ENCODE measurements at places on chromosomes 12 and 14.

GRCh38 chr12:76820888-76821482 lies 57.1 kb downstream of the ZDHHC17 start:
- DNase-seq = peak; percentile 2

- DNase-seq = no peak
Observed at GRCh38 chr12:131067981-131068851, 114.5 kb downstream of the ADGRD1 start.

DNA sequence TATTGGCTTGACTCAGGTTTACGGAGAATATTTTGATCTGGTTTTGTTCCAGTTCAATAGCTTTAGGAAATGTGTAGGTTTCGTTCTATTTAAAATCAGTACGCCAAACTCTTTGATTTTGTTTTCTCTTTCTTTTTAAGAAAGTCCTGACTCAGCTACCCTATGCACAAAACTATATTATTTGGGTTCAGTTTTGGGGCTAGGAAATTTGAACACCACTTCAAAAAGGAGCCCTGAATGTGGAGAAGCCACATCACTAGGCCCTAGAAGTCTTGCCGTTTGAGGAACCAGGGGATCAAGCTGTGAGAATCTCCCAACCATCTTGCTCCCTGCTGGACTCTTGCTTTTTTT lies 168.2 kb upstream of the BCL2L14 start:
- DNase-seq = no peak

DNA sequence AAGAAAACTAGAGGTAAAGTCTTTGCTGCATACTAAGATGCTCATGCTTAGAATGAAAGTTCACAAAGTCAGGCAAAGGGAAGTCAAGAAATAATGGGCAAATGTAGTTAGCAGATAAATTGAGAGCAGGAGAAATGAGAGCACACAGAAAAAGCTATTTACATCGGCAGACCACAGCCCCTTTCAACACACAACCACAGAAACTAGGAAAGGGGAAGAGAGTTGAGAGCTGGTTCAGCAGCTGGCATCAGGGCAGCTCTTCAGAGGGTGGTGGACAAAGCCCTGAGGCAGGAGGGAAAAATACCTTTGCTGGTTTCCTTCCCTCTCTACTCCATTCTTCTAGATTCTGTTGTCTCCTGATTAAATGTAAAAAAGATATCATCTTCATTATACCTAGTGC lies 95.4 kb upstream of the ANO4 start:
- no peak for DNase-seq

- DNase-seq = no peak
Observed at GRCh38 chr12:66555113-66555512, 123.8 kb downstream of the GRIP1 start.

DNA sequence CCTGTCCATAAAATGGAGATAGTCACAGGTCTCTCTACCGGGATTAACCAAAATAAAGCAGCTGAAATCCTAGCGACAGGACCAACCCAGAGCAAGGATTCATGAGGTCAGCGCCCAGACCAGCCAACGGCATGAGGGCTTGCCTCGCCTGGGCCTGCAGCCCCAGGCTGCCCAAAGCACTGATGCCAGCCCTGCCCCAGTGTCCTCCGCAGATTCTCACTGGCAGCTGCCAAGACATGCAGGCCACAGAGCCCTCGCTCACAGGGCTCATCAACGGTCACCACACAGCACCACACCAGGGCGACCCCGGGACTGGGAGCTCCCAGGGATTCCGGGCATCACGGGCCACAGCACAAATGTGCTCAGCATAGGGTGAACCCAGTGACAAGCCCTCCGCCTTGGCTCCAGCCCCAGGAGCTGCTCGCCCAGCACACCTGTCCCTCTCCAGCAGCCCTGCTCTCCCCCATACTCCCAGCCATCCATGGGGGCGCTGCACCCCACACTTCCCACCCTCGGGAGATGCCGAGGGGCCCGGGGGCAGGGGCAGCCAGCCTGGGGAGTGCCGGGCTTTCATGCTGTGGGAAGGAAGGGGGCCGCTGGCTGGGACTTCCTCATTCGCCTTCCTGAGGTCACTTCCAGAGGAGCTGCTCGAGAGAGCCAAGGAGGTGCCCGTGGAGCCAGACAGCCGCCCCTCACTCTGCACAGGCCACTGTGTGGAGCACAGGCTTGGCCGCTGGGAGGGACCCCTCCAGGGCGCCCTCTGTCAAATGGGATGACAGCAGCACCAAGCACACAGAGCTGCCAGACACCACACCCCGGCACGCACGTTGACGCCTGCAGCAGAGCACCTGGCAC lies 14.1 kb downstream of the RAB35 start:
- DNase-seq = no peak

DNA sequence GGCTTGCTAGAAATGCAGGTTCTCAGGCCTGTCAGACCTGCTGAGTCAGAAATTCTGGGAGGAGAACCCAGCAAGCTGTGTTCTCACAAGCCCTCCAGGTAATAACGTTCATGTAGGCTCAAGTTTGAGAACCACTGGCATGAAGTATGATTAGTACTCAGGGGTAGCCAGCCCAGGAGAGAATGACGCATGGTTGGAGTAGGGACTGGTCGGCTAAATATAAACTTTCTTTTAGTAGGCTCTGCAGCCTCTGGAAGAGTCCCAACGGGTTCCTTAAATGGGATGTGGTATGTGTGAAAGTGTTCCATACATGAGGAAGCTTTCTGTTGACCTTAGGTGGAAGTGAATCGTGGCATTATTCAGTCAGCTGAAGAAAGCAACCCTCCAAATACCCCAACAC lies 209.3 kb downstream of the SLC41A2 start:
- DNase-seq = no peak

- no peak for DNase-seq
Observed at GRCh38 chr12:3453990-3454680, 36.9 kb upstream of the PRMT8 start.

DNA sequence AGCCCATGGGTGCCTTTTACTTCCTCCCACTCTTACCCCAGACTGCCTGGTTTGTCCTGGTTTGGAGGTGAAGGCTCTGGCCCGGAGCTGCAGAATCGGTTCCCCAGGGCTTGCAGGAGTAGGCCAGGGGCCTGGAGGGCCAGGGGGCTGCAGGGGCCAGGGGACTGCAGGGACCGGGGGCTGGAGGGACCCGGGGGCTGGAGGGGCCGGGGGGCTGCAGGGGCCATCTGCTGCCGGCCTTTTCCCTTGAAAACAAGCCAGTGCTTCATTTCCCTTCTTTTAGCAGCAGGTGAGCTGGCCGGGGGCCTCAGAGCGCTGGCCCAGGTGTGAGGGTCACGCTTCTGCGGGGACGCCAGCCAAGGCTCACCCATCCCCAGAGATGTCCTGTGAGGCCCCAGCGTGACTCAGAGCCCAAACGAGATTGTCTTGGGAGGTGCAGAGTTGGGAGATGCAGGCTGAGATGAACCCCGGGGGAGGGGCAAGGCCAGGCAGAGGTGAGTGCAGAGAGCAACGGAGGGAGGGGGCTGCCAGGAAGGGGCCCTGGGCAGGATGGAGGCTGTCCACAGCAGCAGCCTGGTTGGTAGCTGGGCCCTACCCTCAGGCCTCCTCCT lies 154.9 kb downstream of the KIF26A start:
- DNase-seq = no peak

DNA sequence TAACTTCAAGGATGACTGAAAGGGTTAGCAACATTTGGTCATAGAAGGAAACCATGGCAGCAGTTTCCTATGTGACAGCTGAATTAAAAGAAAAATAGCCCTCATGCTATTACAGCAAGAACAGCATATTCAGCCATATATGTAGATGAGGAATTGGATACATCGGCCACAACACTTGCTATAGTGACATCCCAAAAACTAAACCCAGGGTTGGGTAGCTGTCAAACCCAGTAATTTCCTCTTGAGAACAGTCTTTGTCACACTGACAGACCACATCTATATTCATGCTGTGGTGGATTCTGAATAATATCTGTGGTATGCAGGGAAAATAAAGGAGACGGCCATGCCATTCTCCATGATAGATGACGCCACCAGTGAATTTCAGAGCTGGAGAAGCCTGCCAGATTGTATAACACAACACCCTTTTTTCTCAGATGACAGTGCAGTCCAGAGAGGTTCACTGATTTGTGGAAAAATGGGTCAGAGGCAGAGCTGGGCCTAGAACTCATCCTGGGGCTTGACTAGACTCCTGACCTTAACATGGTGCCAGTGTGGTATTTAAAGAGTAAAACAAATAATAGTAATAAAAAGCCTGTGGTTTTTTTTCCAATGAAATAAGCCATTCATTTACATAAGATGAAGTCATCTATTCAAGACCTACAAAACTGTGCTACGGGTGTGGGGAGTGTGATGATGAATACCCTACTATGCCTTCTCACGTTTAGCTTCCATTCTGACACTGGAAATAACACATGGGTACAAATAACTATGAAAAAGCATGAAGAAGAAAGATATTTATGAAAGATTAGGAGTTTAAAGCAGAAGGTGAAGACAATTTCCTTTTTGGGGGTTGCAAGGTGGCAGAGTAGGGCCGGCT lies 32.3 kb downstream of the EFCAB11 start:
- no peak for DNase-seq

- DNase-seq = no peak
Observed at GRCh38 chr12:102435827-102436436, 44.4 kb downstream of the IGF1 start.

DNA sequence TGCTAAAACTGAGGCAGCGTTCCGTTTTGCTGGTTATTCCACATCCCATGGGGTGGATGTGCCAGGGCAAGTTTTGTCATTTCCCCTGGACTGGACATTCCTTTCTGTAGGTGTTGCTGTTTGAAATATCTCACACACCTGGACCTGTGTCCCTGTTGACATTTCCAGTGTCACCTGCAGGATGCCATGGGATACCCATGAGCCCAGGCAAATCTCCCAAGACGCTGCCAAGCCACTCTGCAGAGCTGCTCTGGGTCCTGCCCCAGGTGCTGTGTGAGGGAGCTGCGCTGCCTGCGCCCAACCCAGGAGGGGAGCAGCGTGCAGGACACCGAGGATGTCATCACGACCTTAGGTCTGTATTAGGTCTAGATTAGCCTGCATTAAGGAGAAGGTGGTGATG lies 5.2 kb upstream of the PACS2 start:
- no peak for DNase-seq

- no peak for DNase-seq
Observed at GRCh38 chr12:79661629-79662028, 29.1 kb downstream of the PAWR start.

GRCh38 chr14:106308839-106309389 lies 782.5 kb downstream of the TMEM121 start:
- no peak for DNase-seq

DNA sequence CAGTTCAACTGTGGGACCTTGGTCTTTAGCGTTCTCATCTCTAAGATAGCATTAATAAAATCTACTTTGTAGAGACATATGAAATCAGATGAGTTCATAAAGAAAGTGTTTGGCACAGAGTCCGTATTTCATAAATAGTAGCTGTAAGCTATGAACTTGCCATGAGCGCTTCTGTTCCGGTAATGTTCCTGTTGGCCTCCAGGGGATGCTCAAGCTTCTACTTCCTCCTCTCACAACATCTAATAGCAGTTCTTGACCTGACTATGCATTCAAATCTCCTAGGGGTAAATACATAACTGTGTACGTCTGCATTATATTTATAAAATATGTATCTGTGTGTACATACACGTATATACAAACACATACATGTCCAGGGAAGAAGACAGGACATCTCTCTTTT lies 288.2 kb upstream of the TMPO start:
- no peak for DNase-seq

GRCh38 chr12:55132816-55133215 lies 6.6 kb downstream of the OR9K2 start:
- DNase-seq = no peak

- DNase-seq = no peak
Observed at GRCh38 chr12:78732481-78732880, 132.1 kb upstream of the SYT1 start.

- DNase-seq = no peak
Observed at GRCh38 chr12:56766535-56766934, 3.4 kb downstream of the HSD17B6 start.

GRCh38 chr12:113796852-113797534 lies 169.1 kb downstream of the RBM19 start:
- DNase-seq = no peak

DNA sequence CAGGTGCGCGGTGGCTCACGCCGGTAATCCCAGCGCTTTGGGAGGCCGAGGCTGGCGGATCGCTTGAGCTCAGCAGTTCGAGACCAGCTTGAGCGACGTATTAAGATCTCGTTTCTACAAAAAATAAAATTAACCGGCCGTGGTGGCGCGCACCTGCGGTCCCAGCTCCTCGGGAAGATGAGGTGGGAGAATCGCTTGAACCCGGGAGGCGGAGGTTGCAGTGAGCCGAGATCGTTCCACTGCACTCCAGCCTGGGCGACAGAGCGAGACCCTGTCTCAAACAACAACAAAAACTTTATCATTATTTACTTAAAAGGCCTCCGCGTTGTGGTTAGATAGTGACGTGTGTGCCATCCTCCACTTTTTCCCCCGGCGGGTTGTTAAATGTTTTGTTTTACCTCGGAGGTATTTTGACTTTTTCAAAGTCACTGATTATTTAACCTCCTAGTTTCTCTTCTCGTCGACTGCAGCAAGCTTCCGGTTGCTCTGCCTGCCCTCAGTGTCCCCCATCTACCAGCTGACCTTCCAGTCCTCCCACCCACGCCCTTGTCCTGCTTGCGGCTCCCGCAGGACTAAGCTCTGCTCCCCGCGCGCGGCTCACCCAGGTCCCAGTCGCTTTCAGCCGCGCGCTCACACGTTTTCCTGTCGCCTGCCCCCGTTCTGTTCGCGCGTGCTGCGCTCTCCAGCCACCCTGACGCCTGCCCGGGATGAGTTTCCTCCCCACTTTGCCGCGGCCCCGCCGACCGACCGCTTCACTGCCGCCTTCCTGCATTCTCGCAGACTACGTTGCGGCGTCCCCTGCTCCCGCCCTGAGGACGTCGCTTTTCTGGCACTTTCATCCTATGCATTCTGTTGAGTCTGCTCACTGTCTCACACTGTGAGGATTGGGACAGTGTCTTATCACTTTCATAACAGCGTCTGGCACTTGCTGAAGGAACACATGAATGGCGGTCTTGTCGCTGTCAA lies 1.2 kb upstream of the SCAF11 start:
- DNase-seq = peak; percentile 38

GRCh38 chr12:55965941-55966407 lies at the start of gene PMEL:
Gene PMEL (minus strand): TSS chr12:55966042. CDS start chr12:55966011, 31 bp downstream.
- no peak for DNase-seq

GRCh38 chr14:51954031-51954430 lies 35.3 kb upstream of the RTRAF start:
- DNase-seq = no peak

Data from NCI-H446 treated with DMSO at 0.1 percent for 48 hours (cell line).